ENCODE measurements at places on chromosomes 6 and 20.

DNA sequence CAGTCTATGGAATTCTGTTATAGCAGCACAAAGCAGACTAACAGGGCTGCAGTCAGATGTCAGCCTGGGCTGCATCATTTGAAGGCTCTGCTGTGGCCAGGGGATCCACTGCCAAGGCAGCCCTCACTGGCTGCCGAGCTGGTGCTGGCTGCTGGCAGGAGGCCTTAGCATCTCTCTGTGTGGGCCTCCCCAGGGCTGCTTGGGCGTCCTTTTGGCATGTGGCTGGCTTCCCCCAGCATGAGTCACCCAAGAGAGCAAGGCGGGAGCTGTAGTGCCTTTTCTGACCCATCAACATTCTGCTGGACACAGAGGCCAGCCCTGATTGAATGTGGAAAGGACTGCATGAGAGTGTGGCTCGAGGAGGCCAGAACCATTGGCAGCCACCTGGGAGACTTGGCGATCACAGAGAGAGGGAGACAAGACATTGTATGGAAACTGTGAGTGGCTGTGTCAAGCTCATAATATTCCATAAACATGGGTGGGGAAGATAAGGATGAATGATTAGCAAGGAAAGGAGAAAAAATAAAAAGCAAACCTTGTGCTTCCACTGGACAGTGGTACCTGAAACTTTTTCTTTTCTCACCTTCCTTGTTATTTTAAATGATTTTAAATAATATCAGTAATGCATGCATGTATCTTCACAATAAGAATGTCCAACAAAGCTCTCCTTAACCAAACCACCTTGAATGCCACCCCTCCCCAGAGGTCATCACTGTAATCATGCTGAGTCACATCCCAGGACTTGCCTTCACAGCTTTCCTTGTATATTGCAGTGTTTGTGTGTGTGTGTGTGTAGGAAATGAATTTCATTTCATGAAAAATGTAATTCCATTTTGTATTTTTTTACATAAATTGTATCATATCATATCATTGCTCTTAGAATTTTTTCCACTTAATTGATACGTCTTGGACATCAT is 55.0 kb upstream of the VSX1 start:
- DNase-seq = peak; percentile 20

- DNase-seq = no peak
These were observed 77.5 kb upstream of the NT5E start for GRCh38 chr6:85372188-85372914.

DNA sequence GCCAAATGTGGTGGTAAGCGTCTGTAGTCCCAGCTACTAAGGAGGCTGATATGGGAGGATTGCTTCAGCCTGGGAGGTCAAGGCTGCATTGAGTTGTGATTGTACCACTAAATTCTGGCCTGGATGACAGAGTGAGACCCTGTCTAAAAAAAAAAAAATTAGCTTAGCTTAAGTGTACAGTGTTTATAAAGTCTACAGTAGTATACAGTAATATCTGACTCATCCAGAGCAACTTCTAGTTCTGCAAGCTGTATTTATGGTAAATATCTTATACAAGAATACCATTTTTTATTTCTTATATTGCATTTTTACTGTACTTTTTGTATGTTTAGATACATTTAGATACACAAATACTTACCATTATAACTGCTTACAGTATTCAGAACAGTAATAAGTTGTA is 58.1 kb downstream of the UQCC1 start:
- DNase-seq = no peak

DNA sequence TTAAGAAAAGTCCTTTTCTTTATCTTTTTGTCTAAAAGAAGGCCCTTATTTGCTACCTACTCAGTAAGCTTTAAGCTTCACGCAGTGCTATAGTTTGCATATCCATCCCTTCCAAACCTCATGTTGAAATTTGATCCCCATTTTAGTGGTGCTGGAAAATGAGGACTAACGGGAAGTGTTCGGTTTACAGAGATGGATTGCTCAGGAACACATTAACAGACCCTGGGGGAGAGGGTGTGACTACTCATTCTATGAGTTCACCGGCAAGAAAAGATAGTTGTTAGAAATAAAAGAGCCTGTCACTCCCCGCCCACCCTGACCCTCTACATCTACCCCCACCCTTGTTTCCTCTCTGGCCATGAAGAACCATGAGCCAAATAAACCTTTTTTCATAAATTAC is 546.2 kb downstream of the MEI4 start:
- no peak for DNase-seq

- DNase-seq = no peak
These were observed 3.4 kb upstream of the NOL7 start for GRCh38 chr6:13611715-13612114.
